Thoracic aorta (tissue), 2 donors: ENCODE measurements at places on chromosomes 7 and 10. TPM values are rescaled to one million over a fixed set of nuclear protein-coding genes. Genes with fewer than 3 reads are reported as not detected.

Gene DLX5
- total RNA-seq = 0.92 TPM

Gene UCMA
- total RNA-seq = not detected

DNA sequence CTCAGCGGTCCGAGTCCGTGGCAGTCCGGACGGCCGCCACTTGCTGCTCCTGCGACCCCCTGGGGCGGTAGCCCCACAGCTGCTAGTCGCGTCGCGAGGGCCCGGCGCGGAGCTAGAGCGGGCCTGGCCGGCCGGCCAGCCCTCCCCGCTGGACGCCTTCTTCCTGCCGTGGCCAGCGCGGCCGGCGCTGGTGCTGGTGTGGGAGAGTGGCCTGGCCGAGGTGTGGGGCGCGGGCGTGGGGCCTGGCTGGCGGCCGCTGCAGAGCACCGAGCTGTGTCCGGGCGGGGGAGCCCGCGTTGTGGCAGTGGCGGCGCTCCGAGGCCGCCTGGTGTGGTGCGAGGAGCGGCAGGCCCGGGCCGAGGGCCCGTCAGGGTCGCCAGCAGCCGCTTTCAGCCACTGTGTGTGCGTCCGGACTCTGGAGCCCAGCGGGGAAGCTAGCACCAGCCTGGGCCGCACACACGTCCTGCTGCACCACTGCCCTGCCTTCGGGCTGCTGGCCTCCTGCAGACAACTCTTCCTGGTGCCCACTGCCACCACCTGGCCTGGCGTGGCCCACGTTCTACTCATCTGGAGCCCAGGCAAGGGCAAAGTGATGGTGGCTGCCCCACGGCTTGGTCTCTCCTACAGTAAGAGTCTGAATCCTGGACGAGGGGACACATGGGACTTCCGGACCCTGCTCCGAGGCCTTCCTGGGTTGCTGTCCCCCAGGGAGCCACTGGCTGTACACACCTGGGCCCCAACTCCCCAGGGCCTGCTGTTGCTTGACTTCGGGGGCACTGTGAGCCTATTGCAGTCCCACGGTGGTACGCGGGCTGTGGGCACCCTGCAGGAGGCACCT is 631 bp downstream of the HPS6 start:
- no peaks in the 10 kb centered on the region for H3K27me3 ChIP-seq
- H3K27ac ChIP-seq = peak overlapping the region; percentile 93
- H3K4me3 ChIP-seq = peak overlapping the region; percentile 98
- DNase-seq = no peak

DNA sequence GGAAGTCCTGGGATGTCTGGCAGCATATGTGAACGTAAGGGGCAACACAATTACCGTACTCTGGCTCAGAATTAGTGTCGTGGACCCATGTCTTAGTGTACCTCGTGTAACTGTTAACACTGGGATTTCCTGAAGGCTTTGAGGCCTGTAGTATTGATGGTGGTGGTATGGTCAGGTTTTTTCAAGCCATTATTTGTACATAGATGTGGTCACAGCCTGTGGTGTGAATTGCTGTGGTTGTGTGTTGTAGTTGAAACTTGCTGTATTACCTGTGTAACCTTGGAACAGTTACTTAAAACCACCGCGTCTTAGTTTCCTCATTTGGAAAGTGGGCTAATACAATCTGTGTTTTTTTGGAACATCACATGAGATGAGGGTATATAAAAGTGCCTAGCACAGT is 5.3 kb downstream of the EXOC4 start:
- H3K4me1 ChIP-seq = peaks cover 9% of the 10 kb centered on the region
- H3K36me3 ChIP-seq = no peaks in the 10 kb centered on the region
- no peaks in the 10 kb centered on the region for H3K27me3 ChIP-seq
- no peak overlapping the region for H3K27ac ChIP-seq
- H3K4me3 ChIP-seq = no peak overlapping the region

DNA sequence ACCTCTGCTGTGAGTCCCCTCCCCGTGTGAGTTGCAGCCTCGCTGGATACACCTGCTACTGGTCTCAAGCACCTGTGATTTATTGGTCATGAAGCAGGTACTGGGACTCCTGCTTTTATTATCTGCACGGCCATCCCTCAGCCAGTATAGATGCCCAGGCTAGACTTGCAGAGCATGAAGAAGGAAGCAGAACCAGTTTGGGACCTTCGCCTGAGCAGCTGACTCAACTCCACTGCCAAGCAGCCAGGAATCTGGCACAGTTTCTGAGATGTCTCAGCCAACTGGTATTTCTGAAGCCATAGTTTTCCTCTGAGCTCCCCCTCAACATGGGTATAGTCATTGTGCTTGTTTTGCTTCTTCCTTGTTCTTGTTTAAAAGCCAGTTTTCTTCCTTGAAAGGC is 28.0 kb upstream of the SLC39A12 start:
- no peaks in the 10 kb centered on the region for H3K27me3 ChIP-seq
- no peaks in the 10 kb centered on the region for H3K4me1 ChIP-seq
- peak overlapping the region; percentile 25 for H3K4me3 ChIP-seq
- H3K27ac ChIP-seq = peak overlapping the region; percentile 79

DNA sequence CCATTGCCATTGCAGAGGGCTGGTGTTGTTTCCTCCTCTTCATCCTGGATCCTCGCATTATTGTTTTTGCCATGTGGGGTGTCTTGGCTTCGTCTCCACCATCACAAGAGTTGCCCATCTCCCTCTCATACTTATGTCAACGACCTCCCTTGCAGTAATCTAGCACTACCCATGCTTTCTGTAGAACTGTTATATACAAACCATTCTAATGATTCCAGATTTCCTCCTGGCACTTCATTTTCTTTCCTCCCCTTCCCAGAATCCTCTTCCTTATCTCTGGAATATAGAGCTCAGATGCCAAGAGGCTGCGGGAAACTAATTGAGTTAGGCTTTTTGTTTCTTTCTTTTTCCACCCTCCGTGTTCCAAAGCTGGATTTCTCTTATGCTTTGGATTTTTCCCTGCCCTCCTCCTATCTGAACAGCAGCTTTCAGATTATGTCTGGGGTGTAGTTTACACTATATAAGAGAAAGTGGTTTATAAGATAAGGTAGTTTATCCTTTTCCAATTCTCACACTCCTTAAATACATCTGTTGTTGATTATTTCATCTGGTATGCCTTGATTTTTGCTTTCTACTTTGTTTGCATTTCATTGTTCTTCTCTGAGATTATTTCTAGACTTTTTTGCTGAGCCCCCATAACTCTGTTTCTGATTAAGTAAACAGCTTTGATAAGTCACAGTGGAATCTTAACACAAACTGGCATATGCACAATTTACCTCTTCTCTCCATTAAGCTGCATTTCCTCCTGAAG is 264.1 kb downstream of the BICC1 start:
- no peaks in the 10 kb centered on the region for H3K27me3 ChIP-seq
- no peak overlapping the region for H3K27ac ChIP-seq
- H3K4me1 ChIP-seq = peaks cover 25% of the 10 kb centered on the region
- H3K4me3 ChIP-seq = no peak overlapping the region
- no peaks in the 10 kb centered on the region for H3K36me3 ChIP-seq
- no peak for DNase-seq

Gene HUS1
- total RNA-seq = 65.5 TPM

Gene CALCR
- total RNA-seq = not detected

GRCh38 chr10:69884024-69884367 is 82.3 kb downstream of the COL13A1 start:
- DNase-seq = no peak
- peaks cover 4% of the 10 kb centered on the region for H3K4me1 ChIP-seq
- H3K4me3 ChIP-seq = no peak overlapping the region

DNA sequence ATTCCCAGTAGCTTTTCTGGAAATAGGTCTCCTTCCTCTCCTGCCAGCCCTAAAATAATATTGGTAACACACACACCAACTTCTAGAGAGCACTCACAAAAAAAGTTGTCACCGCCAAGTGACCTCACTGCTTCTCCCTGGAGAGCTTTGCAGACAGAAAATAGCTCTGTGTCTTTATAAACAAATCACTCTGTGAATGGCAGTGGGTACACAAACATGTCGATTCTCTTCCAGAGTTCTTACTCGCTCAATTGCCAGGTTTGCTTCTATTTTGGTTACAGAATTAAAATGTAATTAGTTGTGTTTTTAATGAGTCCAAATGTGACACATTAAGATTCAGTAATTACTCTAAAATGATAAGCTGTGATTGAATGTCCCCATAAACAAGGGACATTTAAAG is 649.2 kb upstream of the C7orf33 start:
- no peak for DNase-seq
- no peak overlapping the region for H3K27ac ChIP-seq
- no peaks in the 10 kb centered on the region for H3K27me3 ChIP-seq
- no peaks in the 10 kb centered on the region for H3K4me1 ChIP-seq

Gene TRPV5
- not detected for total RNA-seq

DNA sequence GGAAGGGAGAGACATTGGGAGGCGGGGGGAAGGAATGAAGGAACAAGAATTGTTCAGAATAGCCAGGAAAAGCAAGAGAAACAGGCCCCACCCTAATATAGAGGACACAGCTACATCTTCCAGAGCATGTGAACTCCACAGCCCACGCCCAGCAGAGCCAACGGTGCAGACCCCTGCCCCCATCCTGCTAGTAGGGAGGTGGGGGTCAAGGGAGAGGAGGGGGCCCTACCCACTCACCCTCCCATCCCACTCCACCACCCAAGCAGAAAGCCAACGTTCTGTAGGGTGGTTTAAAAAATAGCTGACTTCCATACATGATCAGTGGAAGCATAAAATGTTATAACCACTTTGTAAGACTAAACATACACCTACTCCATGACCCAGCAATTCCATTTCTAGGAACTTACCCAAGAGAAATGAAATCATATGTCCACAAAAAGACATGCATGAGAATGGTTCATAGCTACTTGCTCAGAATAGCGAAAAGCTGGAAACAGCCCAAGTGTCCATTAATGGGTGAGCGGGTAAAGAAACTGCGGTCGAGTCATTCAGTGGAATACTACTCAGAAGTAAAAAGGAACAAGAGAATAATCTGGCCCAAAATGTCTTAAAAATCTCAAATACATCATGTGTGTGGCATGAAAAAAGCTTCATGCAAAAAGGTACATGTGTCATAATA is 31.8 kb downstream of the CTBP2 start:
- no peak overlapping the region for H3K4me3 ChIP-seq
- H3K4me1 ChIP-seq = peaks cover 11% of the 10 kb centered on the region
- no peaks in the 10 kb centered on the region for H3K27me3 ChIP-seq
- DNase-seq = no peak
- H3K36me3 ChIP-seq = peaks cover 13% of the 10 kb centered on the region

Gene C10orf95
- not detected for total RNA-seq

Gene CTAGE4
- 5.8 TPM for total RNA-seq

Gene EPO
- total RNA-seq = not detected

- peak; percentile 61 for DNase-seq
- no peak overlapping the region for H3K4me3 ChIP-seq
- H3K27me3 ChIP-seq = no peaks in the 10 kb centered on the region
- H3K4me1 ChIP-seq = peaks cover 11% of the 10 kb centered on the region
- peak overlapping the region; percentile 54 for H3K27ac ChIP-seq
Measured at GRCh38 chr7:132145466-132145865, 430.8 kb downstream of the PLXNA4 start.

GRCh38 chr7:22697876-22698606 is 29.0 kb upstream of the IL6 start:
- H3K4me3 ChIP-seq = no peak overlapping the region
- no peaks in the 10 kb centered on the region for H3K36me3 ChIP-seq
- no peak for DNase-seq
- no peaks in the 10 kb centered on the region for H3K4me1 ChIP-seq

GRCh38 chr7:129588268-129588667 is 23.3 kb upstream of the NRF1 start:
- DNase-seq = no peak
- no peaks in the 10 kb centered on the region for H3K4me1 ChIP-seq
- H3K27ac ChIP-seq = no peak overlapping the region
- H3K27me3 ChIP-seq = no peaks in the 10 kb centered on the region
- no peak overlapping the region for H3K4me3 ChIP-seq
- no peaks in the 10 kb centered on the region for H3K36me3 ChIP-seq

Gene PIK3AP1
- total RNA-seq = 20.2 TPM

Gene HOXA6
- total RNA-seq = not detected

DNA sequence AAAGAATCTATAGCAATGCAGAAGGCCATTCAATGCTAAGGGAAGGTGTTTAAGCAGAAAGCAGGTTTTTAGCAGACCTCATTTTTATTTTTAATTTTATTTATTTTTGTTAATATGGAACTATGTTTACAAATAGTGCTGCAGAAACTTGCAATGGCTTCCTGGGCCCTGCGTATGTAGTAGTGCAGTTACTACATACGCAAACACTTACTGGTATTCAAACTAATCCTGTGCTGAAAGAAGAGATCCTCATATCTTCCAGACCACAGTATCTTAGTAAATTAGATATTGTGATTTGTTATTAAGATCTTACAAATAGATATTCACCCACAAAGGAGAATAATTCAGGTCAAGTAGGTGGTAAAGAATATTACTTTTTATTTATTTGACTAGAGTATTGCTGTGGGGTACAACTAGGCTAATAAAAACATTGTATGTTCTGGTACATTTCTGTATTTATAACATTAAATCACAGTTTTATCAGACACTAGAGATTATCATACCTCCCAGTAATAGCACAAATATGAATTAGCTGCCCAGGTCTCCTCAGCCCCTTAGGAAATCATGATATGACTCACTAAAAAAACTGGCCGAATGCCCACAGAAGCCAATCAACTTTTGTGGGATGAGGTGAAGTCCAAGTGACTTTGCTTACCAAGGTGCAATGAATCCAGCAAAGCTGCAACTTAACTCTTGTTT is 57.6 kb downstream of the RNLS start:
- no peak overlapping the region for H3K4me3 ChIP-seq
- no peaks in the 10 kb centered on the region for H3K27me3 ChIP-seq
- H3K4me1 ChIP-seq = peaks cover 8% of the 10 kb centered on the region

- H3K27me3 ChIP-seq = no peaks in the 10 kb centered on the region
- H3K27ac ChIP-seq = no peak overlapping the region
- no peak for DNase-seq
Measured at GRCh38 chr7:93055543-93056107, 62.2 kb downstream of the SAMD9 start.

DNA sequence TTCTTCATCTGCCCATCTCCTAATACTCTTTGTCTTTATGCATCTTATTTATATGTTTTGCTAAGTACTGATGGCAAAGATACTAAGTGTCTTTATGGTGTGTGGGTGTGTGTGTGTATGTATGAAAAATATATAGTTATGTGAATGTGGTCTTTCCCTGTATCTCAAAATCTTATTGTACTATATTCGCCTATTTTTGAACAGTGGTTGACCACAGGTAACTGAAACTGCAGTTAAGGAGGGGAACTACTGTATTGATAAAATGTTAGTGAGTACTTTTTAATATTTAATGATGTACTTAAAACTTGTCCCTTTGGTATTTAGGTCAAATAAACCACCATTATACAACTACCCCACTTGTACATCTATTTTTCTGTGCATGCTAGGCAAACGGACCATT is 85.9 kb downstream of the ADD3 start:
- no peak overlapping the region for H3K27ac ChIP-seq
- H3K4me3 ChIP-seq = no peak overlapping the region
- no peak for DNase-seq

Gene SEMA3D
- total RNA-seq = 18.5 TPM

GRCh38 chr10:86343761-86344160 is 22.8 kb downstream of the GRID1 start:
- no peaks in the 10 kb centered on the region for H3K4me1 ChIP-seq
- H3K4me3 ChIP-seq = no peak overlapping the region
- H3K36me3 ChIP-seq = no peaks in the 10 kb centered on the region
- no peak for DNase-seq

GRCh38 chr7:7719236-7719635 is 829 bp upstream of the RPA3 start:
- no peaks in the 10 kb centered on the region for H3K36me3 ChIP-seq
- DNase-seq = no peak
- no peaks in the 10 kb centered on the region for H3K27me3 ChIP-seq
- no peak overlapping the region for H3K27ac ChIP-seq
- no peak overlapping the region for H3K4me3 ChIP-seq

Gene METTL27
- total RNA-seq = 1.2 TPM
